ENCODE measurements at places on chromosomes 12 and 14. TPM values are rescaled to one million over a fixed set of nuclear protein-coding genes. Genes with fewer than 3 reads are reported as not detected.

GRCh38 chr12:108969622-108970021 lies 51.2 kb downstream of the SVOP start:
- DNase-seq: no peak

DNA sequence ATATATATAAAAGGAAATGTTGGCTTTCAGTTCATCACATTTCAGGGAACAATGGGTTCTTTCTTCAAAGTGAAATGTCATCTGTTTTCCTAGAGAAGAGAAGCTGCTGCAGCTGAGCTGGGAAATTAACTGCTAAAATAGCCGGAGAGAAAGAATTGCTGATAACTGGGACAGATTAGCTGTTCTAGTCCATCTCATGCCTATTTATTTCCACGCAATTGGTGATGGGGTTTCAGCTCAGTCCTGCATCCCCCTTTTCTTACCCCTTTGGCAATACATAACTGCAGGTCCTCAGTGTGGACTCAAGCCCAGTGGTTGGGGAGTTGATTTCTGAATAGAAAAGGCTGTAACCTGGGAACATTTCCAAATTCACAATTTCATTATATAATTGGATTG lies 436.9 kb upstream of the TMEM132C start:
- DNase-seq: no peak

GRCh38 chr12:50545213-50545612 lies 40.4 kb downstream of the DIP2B start:
- DNase-seq: no peak

DNA sequence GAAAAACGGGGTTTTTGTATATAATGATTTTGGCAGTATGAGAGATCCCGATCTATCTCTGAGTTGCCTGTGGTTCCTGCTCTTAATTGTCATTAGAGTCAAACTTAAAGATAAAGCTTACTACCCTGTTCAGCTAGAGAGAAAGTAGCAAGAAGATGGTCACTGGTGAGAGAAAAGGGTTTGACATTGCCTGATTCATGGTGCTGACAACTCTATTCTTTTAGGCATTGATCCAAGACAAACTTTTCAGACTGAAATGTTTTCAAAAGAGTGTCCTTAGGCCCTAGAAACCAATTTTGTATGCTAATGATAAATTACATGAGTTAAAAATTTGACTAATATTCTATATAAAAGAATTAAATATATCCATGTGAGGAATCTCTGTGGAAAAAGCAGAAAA lies 35.1 kb downstream of the PELI2 start:
- DNase-seq: no peak

- no peak for DNase-seq
These were observed 135.6 kb upstream of the HIF1A start for GRCh38 chr14:61559641-61560201.

- DNase-seq: no peak
These were observed 53.7 kb upstream of the INSM2 start for GRCh38 chr14:35480119-35480769.

DNA sequence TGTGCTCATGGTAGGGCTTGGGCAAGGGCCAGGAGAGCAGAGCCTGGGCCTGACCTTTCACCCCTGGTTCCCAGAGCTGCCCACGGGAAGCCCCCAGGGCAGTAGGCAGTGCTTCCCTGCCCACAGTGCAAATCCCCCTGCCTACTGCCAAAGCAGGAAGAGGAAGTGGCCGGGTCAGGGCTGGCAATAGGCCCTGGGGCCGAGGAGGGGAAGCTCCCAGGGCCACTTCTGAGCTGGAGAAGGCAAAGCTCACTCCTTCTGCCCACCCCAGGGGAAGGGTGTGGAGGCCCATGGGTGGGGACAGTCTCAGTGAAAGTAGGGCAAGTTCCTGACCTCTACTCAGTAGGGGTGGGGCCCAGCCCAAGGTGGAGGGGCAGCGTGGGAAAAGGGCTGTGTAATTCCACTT lies 5.4 kb upstream of the NR4A1 start:
- DNase-seq: peak; percentile 73

DNA sequence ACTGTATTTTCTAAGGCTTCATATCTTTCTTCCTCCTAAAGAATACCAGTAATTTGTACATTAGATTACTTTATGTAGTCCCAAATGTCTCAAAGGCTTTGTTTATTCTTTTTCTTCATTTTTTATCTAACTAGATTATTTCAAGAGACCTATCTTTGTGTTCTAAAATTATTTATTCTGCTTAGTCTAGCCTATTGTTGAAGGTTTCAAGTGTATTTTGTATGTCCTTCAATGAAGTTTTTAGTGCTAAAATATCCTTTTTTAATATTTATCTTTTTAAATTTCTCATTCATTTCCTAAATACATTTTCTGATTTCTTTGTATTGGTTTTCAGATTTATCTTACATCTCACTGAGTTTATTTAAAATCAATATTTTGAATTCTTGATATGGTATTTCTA lies 25.8 kb downstream of the OR4N5 start:
- DNase-seq: no peak

DNA sequence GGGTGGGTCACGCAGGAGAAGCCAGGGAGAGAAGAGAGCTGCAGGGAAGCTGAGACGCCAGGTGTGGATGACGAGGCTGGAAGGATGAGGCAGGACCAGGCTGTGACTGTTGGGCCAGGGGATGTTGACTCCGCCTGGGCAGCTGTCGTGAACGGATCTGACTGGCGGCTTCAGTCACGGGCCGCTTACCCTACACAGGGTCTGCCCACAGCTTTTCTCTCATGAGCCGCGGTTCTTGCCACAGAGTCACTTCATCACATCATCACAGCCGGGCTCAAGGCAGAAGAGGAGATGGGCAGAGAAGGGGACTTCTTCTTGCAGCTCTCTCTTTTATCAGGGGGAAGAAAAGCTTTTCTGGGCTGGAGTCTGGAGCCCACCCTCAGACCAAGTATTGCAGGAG lies 7.7 kb downstream of the CLBA1 start:
- no peak for DNase-seq

DNA sequence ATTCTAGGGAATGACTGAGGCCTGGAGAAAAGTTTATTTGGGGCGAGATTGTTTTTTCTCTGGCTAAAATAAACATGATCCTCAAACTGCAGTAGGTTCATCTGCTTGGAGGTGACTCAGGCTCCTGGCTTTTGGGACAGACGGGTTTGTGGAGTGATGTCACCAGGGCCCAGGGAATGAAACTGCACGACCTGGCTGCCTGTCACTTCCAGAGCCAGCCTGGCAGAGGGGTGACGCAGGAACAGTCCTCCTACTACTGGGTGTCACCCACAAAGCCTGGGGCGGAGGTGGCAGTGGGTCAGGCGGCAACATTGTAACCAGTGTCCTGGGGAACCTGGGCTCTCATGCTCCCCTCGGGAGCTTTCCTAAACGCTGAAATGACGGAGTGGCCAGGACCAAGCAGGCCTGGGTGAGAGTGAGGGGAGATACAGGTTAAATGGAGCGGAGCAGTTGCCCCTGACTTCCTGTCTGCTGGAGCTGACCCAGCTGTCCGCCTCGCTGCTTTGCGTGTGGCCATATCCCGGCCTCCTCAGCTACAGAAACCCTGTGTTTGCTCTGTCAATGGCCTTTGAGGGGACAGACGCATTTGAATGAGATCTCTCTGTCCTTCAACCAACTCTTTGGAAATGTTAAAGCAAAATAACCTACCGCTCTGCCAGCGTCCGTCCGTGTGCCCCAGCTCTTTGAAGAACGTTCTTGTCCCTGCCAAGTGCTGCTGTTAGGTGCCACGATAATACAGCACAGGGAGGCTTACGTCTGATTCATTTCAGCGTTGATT lies 6.5 kb downstream of the HIP1R start:
- no peak for DNase-seq

DNA sequence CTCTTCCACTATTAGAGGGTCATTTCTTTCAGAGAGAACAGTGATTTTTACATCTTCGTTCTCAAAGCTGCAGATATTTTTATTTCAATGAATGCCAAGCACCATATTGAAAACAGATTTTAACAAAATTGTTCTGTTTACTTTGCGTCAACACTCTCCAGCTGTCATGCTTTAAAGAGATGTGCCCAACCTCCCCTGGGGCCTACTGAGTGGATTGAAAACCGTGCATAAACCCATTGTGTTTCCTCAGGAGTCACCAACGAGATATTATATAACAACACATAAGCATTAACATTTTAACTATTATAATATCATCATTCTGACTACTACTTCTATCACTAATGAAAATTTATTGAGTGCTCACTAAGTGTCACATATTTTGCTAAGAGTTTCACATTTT lies 81.6 kb downstream of the MYF5 start:
- DNase-seq: no peak

MYL2 gene
- total RNA-seq: 55,783 TPM

HSP90B1 gene
- total RNA-seq: 250 TPM

SPRYD4 gene
- 2.2 TPM for total RNA-seq

VRTN gene
- total RNA-seq: not detected

ERBB3 gene
- 3.6 TPM for total RNA-seq

SIX6 gene
- not detected for total RNA-seq

TPH2 gene
- not detected for total RNA-seq

FOXG1 gene
- total RNA-seq: not detected

ZNF140 gene
- total RNA-seq: 9.5 TPM

KRT3 gene
- not detected for total RNA-seq
